ENCODE measurements at places on chromosomes 11 and 22.
A peak's percentile ranks its signal among the peaks of the same experiment; 100 is the strongest.

DNA sequence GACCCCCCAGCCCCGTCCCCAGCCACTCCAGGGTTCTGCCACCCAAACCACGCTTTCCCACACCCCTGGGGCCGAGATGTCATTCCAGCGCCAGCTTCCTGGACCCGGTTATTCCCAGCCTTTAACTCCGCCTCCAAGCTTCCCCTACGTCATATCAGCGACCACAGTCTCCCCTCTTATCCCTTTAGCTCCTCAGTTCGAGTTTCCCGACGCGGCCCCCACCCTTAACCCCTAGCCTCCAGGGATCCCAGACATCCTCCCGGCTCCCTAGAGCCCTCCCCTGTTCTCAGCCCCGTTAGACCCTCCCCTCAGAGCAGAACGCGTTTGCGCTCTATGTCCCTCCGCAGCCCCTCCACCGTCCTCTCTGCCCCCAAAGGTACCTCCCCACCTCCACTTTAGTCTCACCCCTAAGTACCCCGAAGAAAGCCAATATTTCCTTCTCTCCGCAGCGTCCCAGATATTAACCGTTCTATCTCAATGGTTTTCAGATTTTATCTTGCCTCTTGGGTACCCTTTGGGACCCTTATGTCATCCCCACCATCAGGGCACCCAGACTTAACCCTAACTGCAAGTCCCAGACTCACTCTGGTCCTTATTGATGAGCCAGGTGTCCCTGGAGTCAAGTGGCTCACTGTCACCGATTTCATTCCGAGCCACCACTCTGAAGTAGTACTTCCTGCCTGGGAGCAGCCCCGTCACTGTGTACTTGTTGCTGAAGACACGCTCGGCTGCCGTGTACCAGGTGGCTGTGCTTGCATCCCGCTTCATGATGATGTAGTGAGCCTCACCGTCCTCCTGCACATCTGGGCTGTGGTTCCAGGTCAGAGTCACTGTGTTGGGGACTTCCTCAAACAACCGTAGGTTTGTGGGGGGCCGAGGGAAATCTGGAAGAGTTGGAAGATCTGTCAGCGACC lies 8.0 kb downstream of the TMEM86A start:
- DNase-seq: no peak

DNA sequence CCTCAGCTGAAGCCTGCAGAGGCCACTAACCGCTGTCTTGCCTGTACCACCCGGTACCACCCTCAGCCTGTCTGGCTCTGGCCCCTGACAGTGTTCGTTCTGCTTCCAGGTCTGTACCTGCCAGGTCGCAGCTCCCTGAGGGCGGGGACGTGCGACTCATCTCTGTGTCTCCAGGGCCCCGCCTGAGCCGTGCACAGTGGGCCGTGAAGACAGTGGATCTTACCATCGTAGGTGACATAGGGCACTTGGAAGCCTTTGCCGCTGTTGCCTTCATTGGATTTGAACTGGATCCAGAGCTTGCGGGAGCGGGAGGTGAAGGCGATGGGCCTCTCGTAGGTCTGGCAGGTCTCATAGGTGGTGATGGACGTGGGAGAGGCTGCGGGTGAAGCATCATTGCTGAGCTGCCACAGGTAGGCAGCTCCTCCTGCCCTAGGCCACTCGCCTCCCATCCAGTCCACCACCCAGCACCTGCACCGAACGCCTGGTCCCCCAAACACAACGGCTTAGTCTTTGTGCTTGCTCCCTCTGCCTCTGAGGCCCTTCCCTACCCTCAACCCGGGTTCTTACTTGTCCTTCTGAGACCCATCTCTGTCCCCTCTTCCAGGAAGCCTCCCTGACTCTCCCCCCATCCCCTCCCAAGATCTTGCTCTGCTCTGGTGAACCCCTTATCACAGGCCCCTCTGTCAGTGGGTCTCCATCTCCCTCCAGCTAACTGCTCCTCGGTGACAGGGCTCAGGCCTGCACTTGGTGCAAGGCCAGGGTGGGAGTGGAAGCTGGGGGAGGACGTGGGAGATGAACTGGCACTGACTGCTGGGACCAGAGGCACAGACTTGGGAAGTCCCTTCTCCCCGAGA lies 21.1 kb upstream of the TTLL12 start:
- no peak for DNase-seq

- DNase-seq: no peak
Measured at GRCh38 chr11:898540-899190, 11.9 kb downstream of the CHID1 start.

DNA sequence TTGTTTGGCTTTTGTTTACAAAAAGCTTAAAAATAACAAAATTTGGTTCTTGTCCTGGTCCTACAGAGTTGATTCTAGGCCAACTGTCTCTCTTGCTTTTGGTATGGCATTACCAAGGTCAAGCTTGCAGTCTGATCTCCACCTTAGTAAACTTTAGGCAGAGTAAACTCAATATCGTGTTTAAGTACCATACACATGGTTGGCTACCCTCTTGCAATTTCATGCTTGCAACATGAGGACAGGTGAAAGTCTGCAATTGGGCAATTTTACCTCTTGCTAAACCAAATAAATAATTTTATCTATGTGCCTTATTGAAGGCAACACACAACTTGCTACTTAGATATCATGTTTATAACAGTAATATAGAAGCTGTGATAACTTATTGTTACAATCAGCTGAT lies 125.1 kb downstream of the ARHGAP20 start:
- no peak for DNase-seq

- DNase-seq: no peak
Measured at GRCh38 chr11:29985248-29985647, 31.6 kb downstream of the KCNA4 start.

DNA sequence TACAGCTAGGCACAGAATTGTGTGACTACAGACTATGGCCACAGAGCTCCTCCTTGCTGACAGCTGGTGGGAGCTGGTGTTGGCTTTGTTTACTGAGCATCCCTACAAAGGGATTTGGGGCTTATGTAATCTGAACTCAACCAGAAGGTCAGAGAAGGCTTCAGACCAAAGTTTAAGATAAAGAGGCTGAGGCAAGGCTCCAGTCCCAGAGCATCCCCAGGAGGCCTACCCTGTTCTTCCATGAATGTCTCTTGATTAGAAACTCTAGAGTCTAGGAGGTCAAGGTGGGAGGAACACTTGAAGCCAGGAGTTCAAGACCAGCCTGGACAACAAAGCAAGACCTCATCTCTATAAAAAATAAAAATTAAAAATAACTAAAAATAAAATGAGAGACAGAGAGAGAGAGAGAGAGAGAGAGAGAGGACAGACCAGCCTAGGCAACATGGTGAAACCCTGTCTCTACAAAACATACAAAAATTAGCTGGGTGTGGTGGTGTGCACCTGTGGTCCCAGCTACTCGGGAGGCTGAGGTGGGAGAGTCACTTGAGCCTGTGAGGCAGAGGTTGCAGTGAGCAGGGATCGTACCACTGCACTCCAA lies 125.5 kb upstream of the SERPIND1 start:
- peak; percentile 10 for DNase-seq

GRCh38 chr11:86444981-86445380 lies 70.3 kb downstream of the CCDC81 start:
- no peak for DNase-seq

- no peak for DNase-seq
Measured at GRCh38 chr11:121670266-121670665, 217.5 kb upstream of the SORL1-AS1 start.

DNA sequence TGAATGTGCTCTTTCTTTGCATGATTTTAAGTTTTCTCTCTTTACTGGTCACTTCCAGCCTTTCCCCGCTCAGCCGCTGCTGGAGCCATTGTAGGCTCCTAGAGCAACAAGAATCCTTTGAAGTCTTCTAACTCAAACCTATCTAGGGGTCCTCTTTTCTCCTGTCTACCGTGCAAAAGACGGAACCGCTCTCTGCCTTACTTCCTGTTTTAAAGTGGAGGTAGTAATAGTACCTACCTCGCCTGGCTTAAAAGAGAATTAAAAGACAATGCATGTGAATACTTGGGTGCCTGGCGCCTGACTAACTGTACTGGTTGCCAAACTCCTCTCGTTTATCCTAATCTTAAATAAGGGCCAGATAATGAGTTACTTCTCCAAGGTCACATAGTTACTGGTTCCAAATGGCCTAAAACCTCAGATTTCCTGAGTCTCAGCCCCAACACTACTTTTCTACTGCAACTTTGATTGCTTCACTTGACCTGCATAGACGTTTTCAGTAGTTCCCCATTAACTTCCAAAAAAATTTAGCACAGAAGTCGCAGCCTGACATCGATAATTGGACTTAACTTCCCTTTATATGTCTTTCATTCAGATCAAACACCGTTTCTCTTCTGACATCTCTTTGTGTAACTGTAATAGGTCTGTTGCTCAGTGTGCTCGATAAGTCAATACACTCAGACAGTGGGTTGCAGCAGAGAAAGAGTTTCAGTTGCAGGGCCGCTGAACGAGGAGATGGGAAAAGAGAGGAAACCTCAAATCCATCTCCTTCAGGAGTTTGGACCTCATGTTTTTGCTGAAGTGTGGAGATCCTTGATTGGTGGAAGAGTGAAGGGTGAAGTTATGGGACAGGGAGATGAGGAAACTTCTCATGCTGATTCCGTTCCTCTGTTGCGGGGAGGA lies 891 bp downstream of the SAMM50 start:
- DNase-seq: no peak

- DNase-seq: no peak
Measured at GRCh38 chr11:15476371-15476917, 361.7 kb downstream of the INSC start.

GRCh38 chr11:126411971-126412381 lies 56.5 kb downstream of the ST3GAL4 start:
- DNase-seq: no peak

DNA sequence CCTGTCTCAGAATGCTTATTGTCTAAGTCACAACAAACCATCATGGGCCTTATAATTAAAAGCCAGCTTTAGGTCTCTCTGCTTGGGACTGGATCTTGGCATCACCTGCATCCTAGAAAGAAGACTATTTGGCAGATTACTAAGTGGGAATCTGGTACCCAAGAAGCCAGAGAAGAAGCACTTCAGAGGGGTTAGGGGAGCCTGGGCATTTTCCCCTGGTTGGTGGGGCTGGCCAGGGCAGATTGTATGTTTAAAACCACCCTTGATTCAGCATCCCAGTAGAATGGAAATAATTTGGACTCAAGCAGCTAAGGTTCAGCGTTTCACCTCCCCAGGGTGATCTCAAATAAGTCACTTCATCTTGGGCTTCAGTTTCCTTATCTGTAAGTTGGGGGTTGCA lies 193.7 kb downstream of the MIAT start:
- DNase-seq: no peak

DNA sequence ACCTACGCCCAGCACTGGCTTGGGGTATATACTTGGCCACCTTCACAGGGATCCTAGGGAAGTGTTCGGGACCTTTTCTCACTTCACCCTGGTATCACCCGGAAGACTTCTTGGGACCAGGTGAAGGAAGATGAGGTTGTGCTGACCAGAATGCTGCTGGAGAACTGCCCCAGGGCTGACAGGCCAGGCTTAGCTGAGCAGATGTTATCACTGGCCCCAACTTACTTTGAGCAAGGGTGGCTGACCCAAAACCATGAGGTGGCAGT lies 4.5 kb downstream of the FTH1 start:
- no peak for DNase-seq

DNA sequence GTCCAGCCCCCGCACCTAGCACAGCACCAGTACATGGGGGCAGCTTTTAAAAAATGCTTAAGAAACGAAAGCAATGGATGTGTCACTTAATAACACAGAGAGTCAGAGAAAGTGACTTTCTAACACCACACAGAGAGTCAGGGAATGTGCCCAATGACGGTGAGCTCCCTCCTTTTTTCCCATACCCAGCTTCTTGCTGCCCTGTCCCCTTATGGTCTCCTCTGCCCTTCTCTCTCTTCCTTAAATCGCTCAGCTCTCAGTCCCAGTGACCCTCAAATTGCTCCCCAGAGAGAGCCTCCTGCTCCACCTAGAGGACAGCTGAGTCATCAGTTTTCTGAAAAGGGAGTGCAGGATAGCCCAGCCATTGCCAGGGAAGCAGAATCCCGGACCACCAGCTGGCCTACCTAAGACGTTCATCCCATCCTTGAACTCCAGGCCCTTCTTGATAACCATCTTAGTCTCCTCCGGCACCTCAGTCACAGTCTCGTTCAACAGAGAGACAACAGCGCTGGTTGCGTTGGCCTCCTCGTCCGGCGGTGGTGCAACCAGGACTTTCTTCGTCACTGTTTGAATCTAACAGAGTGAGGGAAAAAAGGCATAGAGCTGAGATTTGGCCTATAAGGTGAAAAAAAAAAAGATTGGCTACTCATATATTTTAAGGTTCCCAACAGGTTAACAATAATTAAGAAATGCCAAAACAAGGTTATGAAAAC lies 113.5 kb downstream of the SLC1A2 start:
- DNase-seq: peak; percentile 76

- DNase-seq: no peak
Measured at GRCh38 chr11:122154227-122154626, 38.2 kb upstream of the BLID start.

DNA sequence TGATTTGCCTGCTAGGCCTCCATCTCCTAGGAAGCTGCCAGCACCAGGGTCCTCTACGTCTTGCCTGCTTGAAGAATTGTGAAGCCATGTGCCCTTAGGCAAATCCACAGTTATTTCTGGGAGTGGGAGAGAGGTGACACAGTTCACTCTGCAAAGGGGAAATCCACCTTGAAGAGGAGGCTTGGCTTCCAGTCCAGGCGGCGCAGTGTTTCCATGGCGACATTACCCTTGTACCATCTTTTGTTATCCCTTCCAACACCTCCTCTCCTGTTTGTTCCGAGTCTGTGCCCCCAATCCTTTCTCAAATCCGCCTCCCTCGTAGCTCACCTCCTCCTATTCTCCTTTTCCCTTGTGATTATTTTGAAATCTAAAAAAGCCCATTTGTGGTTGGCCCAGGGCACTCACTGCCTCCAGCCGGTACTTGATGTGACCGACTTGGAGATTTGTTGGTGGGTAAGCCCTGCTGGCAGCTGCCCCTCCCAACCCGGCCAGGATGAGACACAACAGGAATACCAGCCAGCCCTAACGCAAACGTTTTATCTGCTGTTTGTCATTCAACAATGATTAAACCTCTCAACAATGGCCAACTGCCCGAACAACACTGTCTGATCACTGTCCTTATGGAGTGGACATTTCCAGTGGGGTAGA lies 18.4 kb downstream of the SYT13 start:
- DNase-seq: no peak

DNA sequence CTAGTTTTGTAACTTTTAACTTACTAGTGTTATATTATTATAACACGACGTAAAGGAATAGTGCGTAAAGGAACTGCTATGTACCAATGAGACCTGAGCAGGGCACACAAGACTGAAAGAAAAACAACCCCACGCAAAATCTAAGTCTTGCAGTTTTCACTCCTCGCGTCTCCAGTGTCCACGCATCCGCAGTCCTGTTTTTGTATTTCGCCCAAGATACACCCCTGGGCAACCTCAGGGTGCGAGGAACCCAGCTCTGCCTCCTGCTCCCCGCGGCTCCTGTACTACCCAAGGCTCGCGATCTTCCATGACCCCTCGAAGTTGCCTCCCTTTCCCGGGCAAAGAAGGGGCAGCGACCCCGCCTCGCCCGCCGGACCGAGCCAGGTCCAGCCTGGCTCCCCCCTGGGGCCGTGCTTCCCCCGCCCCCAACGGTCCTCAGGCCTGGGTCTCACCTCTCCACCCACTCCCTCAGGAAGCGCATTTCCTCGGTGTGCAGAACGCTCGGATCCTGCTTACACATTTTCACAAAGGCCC lies 393 bp downstream of the ST13 start:
- peak; percentile 46 for DNase-seq
